ENCODE measurements at places on chromosomes 1 and 21. TPM values are rescaled to one million over a fixed set of nuclear protein-coding genes. Genes with fewer than 3 reads are reported as not detected.

- DNase-seq, result peak; percentile 93
- H3K27me3 ChIP-seq, result no peaks in the 10 kb centered on the region
- no peaks in the 10 kb centered on the region for H3K36me3 ChIP-seq
- no peak overlapping the region for H3K27ac ChIP-seq
Measured at GRCh38 chr1:16248603-16249516, 11.9 kb upstream of the CPLANE2 start.

DNA sequence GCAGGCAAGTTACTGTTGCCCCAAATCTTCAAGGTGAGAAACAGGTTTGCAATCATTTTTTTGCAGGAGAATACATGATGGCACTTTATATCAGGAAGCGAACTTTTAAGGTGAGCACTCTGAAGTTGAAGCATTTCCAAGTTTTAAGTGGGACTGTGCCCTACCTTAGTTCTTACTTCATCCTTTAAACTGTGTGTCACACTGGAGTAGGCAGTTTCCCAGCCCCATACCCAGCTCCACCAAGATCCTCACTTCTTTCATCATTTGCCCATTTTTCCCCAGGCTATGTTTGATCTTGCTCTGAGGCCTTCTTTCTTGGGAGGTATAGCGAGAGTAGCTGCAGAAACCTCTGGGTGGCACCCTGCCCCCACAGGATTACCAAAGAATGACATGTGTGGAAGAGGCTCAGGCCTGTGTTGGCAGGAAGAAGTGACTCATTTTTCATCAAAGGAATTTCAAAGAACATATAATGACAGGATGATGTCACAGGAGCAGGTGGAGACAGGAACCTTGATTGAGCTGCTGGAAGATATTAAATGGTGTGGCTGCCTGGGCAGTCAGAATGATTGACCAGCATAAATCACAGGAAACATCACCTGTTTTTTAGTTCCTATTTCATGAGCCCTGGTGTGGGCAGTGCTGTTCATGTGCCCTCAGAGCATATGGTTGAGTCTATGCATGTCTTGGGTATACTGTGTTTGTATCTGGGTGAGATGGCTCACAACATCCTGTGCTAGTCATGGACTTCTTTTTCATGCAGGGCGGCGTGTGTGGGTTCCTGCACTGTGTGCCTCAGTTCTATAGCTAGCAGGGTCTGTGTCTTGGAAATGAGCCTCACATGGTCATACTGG lies 20.8 kb upstream of the MACF1 start:
- H3K4me1 ChIP-seq, result peaks cover 3% of the 10 kb centered on the region
- no peak for DNase-seq

GRCh38 chr21:26140926-26141325 lies 29.6 kb downstream of the APP start:
- H3K4me1 ChIP-seq, result peaks cover 5% of the 10 kb centered on the region
- H3K27ac ChIP-seq, result no peak overlapping the region
- DNase-seq, result no peak
- no peak overlapping the region for H3K4me3 ChIP-seq
- H3K36me3 ChIP-seq, result no peaks in the 10 kb centered on the region
- H3K27me3 ChIP-seq, result no peaks in the 10 kb centered on the region

GRCh38 chr1:111512132-111512889 lies 8.9 kb upstream of the ADORA3 start:
- no peaks in the 10 kb centered on the region for H3K4me1 ChIP-seq
- no peaks in the 10 kb centered on the region for H3K36me3 ChIP-seq
- H3K27me3 ChIP-seq, result no peaks in the 10 kb centered on the region
- no peak overlapping the region for H3K27ac ChIP-seq

GRCh38 chr21:31647650-31648049 lies 11.8 kb upstream of the SOD1 start:
- no peaks in the 10 kb centered on the region for H3K4me1 ChIP-seq
- H3K27me3 ChIP-seq, result no peaks in the 10 kb centered on the region
- no peaks in the 10 kb centered on the region for H3K36me3 ChIP-seq

DNA sequence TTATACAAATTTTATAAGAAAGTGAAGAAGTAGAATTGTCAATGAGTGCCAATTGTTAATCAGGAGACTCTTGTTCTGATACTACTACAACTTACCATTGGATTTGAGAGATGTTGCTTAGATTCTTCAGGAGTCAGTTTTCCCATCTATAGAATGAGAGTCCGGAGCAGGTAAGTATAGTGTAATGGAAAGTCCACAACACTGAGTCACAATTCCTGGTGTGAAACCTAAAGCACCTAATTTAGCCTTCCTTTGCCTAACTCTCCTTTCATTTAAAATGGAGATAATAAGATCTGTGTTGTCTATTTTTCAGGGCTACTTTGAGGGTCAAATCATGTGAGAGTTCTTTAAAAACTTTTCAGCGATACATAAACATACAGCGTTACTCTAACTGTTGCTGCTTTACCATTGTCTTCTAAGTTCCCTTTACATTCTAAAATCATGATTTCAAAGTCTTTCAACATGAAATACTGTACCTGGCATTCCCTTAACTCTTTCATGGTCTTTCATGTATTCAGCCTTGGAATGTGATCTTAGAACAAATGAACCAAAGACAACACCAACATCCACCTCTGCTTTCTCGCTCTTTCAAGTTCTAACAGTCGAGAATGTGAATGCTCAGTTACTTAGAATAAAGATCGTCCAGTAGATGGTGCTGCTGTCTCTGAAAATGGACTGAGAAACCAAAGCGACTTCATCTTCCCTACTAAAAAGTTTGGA lies 90.9 kb downstream of the SLC30A10 start:
- H3K4me1 ChIP-seq, result no peaks in the 10 kb centered on the region
- H3K27ac ChIP-seq, result no peak overlapping the region
- no peaks in the 10 kb centered on the region for H3K27me3 ChIP-seq
- no peaks in the 10 kb centered on the region for H3K36me3 ChIP-seq
- no peak overlapping the region for H3K4me3 ChIP-seq

DNA sequence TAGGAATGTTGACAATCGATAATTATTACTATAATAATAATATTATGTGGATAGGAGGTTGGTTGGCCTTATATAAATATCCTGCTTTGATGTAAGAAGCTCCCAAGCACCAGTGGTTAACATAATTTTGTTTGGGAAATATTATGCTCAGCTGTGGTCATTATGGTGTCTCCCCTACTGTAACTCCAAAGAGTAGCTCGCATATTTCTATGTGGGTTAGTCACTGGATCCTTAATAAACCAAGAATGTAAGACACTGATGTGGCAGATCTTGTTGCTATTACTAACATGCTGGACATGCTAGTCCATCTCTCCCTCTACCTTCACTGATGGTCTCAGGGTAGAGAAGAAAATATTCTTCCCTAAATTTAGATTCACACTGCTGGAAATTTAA lies 79.2 kb upstream of the RALGPS2 start:
- DNase-seq, result no peak
- H3K4me1 ChIP-seq, result no peaks in the 10 kb centered on the region
- H3K27me3 ChIP-seq, result no peaks in the 10 kb centered on the region
- H3K27ac ChIP-seq, result no peak overlapping the region
- H3K4me3 ChIP-seq, result no peak overlapping the region

DNA sequence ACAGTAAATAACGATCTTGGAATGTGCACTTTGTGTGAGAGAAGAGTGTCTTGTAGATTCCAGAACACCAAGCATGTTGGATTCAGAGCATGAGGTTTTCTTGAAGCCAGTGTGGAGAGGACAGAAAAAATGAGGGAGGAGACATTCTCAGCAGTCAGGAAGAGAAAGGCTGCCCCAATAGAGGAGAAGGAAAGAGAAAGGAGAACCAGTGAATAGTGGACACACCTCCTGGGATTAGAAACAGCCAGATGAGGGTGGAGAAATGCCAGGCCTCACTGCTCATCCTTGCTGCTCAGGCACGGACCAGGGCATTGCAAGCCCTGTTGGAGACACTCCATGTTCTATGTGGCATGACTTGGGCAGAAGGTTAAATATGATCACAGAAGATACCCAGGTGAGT lies 69.0 kb upstream of the KAZN start:
- H3K36me3 ChIP-seq, result no peaks in the 10 kb centered on the region
- H3K4me3 ChIP-seq, result no peak overlapping the region
- H3K4me1 ChIP-seq, result no peaks in the 10 kb centered on the region
- no peak overlapping the region for H3K27ac ChIP-seq
- no peak for DNase-seq

GRCh38 chr1:183920651-183921050 lies 115.7 kb downstream of the RGL1 start:
- no peak overlapping the region for H3K27ac ChIP-seq
- DNase-seq, result no peak
- H3K27me3 ChIP-seq, result no peaks in the 10 kb centered on the region
- H3K4me3 ChIP-seq, result no peak overlapping the region
- peaks cover 48% of the 10 kb centered on the region for H3K36me3 ChIP-seq
- H3K4me1 ChIP-seq, result no peaks in the 10 kb centered on the region

GRCh38 chr1:76543495-76543894 lies 323.8 kb upstream of the ST6GALNAC5 start:
- H3K27me3 ChIP-seq, result no peaks in the 10 kb centered on the region
- H3K4me3 ChIP-seq, result no peak overlapping the region
- H3K4me1 ChIP-seq, result no peaks in the 10 kb centered on the region
- DNase-seq, result no peak

- peak; percentile 73 for DNase-seq
- no peaks in the 10 kb centered on the region for H3K4me1 ChIP-seq
- H3K27me3 ChIP-seq, result no peaks in the 10 kb centered on the region
- peak overlapping the region; percentile 97 for H3K4me3 ChIP-seq
- no peaks in the 10 kb centered on the region for H3K36me3 ChIP-seq
Measured at GRCh38 chr1:15153842-15154479, 414 bp downstream of the TMEM51 start.

DNA sequence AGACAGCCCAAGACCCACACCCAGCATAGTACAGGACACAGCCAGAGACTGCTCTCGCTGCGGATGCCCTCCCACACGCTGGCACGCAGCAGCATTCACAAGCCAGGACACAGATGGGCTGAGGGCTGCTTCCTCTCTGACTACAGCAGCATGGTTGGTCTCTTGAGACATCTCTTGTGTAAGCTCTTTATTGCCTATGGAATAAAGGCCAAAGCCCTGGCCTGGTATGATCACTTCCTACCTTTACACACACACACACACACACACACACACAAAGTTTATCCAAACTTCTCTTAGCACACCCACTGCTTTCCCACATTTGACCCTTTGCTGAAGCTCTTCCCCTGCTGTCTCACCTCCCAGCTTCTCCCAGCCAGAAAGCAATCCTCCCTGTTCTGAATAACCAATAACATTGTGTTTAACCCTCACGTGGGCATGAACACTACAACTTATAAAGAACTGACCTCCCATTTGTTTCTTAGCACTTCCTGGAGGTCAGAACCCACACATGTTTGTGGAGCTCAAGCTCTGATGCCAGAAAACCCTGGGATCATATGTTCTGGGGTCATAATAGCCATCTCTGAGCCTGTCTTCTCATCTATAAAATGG lies 1.2 kb upstream of the LUZP1 start:
- H3K36me3 ChIP-seq, result no peaks in the 10 kb centered on the region
- no peak overlapping the region for H3K4me3 ChIP-seq
- H3K27ac ChIP-seq, result no peak overlapping the region
- peaks cover 23% of the 10 kb centered on the region for H3K4me1 ChIP-seq
- no peaks in the 10 kb centered on the region for H3K27me3 ChIP-seq

GRCh38 chr1:218355278-218355677 lies 10.1 kb downstream of the TGFB2 start:
- DNase-seq, result peak; percentile 51
- H3K4me3 ChIP-seq, result no peak overlapping the region
- no peaks in the 10 kb centered on the region for H3K27me3 ChIP-seq
- H3K27ac ChIP-seq, result no peak overlapping the region

DNA sequence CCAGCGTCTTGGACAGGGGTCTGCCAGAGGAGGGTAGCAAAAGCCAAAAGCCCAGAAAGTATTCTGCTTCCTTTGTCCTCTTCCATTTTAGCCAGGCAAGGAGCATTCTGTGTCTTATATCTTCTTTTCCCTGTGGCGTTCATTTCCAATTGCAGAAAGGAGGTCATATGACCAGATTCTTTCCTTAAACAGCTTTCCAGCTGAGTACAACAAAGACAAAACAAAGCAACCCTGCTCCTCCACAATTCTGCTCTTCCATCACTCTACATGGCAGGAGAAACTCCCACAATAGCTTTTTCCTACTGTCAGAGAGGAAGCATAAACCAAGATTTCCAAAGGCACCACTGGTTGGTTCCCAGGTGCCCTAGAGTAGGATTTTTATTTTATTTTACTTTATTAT lies 19.7 kb downstream of the ENSA start:
- no peak overlapping the region for H3K4me3 ChIP-seq
- H3K4me1 ChIP-seq, result peaks cover 8% of the 10 kb centered on the region
- H3K36me3 ChIP-seq, result no peaks in the 10 kb centered on the region

- no peak for DNase-seq
- H3K27me3 ChIP-seq, result no peaks in the 10 kb centered on the region
- H3K4me1 ChIP-seq, result peaks cover 14% of the 10 kb centered on the region
- H3K27ac ChIP-seq, result no peak overlapping the region
- no peaks in the 10 kb centered on the region for H3K36me3 ChIP-seq
- no peak overlapping the region for H3K4me3 ChIP-seq
Measured at GRCh38 chr1:119714583-119714982, 2.8 kb downstream of the PHGDH start.

DNA sequence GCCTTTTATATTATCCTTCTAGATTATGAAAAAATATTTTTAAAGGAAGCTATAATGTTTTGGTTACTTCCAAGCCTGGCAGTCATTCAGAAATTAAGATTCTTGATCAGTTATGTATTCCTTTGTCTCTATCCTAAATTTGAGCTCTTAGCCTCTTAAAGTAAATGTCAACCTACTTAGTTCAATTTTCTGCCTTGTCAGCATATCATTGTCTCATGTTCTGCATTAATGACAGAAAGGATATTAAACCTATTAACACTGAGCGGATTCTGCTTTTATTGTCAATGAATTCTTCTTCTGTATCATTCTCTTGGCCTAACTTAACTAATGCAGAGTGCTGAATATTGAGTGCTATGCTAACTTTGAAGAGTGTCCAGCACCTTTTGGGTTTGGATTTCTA lies 56.0 kb downstream of the SDCCAG8 start:
- H3K4me1 ChIP-seq, result no peaks in the 10 kb centered on the region

GRCh38 chr1:31447210-31447609 lies 34.2 kb downstream of the SERINC2 start:
- no peaks in the 10 kb centered on the region for H3K36me3 ChIP-seq
- no peak overlapping the region for H3K27ac ChIP-seq
- no peak for DNase-seq
- no peak overlapping the region for H3K4me3 ChIP-seq
- H3K4me1 ChIP-seq, result peaks cover 2% of the 10 kb centered on the region
- H3K27me3 ChIP-seq, result no peaks in the 10 kb centered on the region

DNA sequence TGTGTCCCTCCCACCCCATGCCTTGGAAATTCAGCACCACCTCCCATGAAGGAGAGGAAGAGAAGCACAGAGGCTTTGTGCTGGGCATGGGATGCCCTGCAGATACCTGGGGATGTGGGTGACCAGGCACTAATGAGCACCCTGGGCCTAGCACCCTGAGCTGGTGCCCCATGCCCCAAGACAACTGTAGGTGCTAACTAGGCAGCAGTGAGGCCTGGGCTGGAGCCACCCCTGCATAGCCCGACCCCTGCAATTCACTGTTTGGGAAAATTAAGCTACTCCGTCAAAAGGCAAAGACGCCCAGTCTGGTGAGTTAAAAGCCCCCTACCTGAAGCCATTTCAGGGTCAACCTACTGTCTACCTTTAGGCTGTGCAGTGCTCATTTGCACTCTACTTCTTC lies 5.4 kb downstream of the KCNA2 start:
- peaks cover 14% of the 10 kb centered on the region for H3K27me3 ChIP-seq
- no peak for DNase-seq
- no peak overlapping the region for H3K27ac ChIP-seq

MAP3K21 gene
- total RNA-seq, result 21.6 TPM

RNU1-1 gene
- total RNA-seq, result 8,605 TPM

PRKAA2 gene
- total RNA-seq, result 11.6 TPM

GMEB1 gene
- total RNA-seq, result 14.9 TPM

C1orf216 gene
- total RNA-seq, result 7.4 TPM

GUCA2B gene
- not detected for total RNA-seq

APCS gene
- total RNA-seq, result not detected

GPN2 gene
- 28.8 TPM for total RNA-seq

RXFP4 gene
- total RNA-seq, result not detected

PPIAL4G gene
- total RNA-seq, result 0.35 TPM

DNTTIP2 gene
- 48.4 TPM for total RNA-seq

PRRX1 gene
- 8.1 TPM for total RNA-seq
